Activated naive CD8-positive, alpha-beta T cell treated with anti-CD3 and anti-CD28 coated beads for 36 hours (primary cell): ENCODE measurements at places on chromosomes 7 and 10.

DNA sequence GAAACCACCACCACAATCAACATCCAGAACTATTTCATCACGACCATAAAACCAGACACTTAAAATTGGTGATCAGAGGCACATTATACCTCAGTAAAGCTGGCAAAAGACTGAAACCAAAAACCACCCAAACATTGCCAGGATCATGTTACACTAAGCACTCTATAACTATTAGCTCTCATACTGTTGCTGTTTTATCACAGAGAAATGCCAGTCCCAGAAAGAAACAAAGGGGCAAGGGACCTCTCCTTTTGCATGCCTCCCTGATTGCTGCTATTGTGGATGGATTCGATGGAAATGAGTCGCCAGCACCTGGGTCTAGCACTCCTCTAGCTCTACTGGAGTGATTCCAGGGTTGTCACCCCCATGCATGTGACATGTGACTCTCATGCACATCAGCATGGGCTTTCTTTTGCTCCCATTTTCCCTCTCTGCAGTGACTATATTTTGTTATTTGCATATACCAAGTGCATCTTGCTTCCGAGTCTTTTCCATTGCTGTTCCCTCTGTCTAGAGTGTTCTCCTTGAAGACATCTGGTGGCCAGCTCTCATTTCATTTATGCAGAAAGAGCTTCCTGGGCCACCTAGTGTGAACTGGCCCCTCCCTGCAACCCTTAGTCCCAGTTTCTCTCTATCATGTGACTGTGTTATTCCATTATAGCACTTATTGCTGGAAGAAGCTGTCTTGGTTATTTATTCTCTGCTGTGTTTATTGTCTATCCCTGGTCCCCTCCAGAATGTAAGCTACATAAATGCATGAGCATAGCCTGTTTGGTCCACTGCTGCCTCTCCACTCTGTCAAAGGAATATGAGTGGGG, 300.6 kb downstream of the PLXNA4 start:
- H3K27me3 ChIP-seq = peaks cover 4% of the 10 kb centered on the region
- no peak for DNase-seq
- H3K27ac ChIP-seq = no peak overlapping the region
- no peak overlapping the region for H3K4me3 ChIP-seq

DNA sequence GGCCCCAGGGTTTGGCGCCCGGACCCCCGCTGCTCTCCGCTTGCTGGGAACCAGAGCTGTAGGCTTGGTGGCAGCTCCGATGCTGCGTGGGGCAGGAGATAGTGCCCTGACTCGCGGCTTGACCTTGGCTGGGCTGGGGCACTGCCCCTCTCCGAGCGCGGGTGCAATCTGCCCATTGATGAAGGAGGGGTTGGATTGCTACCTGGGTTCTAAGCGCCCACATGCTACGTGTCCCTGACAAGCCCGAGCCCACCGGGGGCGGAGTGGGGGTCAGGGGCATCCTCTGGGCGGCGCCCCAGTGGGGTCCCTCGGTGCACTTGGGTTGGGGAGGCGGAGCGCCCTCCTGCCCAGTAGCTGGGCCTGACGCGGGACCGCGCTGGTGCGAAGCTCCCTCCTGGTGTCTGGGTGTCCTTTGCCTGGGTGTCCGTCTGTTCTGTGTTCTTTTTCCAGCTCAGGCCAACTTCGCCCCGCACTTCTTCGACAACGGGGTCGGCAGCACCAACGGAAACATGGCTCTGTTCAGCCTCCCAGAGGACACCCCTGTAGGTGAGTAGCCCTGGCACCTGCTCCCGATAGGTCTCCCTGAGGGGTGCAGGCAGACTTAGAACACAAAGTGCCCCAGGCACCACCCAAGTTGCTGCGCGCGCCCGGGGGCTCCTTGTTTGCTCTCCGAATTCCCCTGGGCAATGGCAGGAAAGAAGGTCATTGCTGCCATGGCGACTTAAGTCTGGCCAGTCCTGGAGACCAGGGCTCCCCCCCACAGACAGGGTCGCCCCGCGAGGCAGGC, 900 bp downstream of the CDHR1 start:
- peak overlapping the region; percentile 49 for H3K4me3 ChIP-seq
- H3K4me1 ChIP-seq = peaks cover 13% of the 10 kb centered on the region
- H3K27me3 ChIP-seq = peaks cover 28% of the 10 kb centered on the region
- no peaks in the 10 kb centered on the region for H3K36me3 ChIP-seq

DNA sequence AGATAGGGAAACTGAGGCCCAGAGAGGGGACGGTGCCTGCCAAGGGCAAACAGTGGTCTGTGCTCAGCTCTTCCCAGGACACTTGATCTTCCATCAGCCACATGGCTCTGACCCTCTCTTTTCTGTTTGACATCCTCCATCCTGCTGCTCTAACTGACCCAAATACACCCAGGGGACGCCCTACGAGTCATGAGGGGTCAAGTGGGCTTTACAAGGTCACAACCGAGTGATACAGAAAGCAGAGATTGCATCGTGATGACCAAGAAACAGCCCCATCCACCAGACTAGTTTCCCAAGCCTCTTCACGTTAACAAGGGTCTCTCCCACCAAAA, 131.2 kb upstream of the UNC5B start:
- no peak for DNase-seq
- no peaks in the 10 kb centered on the region for H3K36me3 ChIP-seq
- no peaks in the 10 kb centered on the region for H3K27me3 ChIP-seq
- no peak overlapping the region for H3K4me3 ChIP-seq
- H3K27ac ChIP-seq = no peak overlapping the region

GRCh38 chr10:102202386-102202785, 23.7 kb upstream of the ELOVL3 start:
- H3K4me1 ChIP-seq = peaks cover 5% of the 10 kb centered on the region
- peaks cover 2% of the 10 kb centered on the region for H3K36me3 ChIP-seq
- no peak overlapping the region for H3K4me3 ChIP-seq
- no peak for DNase-seq

DNA sequence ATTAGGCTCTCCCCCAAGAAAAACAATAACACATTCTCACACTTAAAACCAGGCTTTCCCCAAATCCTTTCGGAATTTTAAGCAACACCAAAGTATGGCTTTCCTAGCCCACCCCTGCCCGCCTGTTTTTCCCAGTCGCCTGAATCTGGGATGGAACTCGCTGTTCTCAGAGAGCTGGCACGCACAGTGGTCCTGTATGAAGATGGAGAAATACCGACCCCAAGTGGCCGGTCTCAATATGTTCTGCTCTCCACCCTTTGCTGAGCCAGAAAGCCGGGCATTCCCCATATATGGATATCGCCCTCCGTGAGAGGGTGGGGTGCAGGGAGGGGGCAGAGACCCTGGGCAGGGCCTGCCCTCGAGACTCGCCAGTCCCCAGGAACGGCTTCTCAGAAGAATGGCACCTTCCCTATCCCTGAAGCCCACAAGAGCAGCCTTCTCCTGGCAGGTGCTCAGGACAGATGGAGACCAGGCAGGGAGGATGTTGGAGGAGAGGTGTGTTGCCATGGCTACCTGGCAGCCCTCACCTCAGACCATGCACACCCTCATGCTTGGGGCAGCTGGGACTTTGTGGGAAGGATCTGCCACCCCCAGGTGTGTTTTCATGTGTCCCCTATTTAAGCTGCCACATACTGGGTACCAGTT, 3.4 kb downstream of the TACR2 start:
- no peak overlapping the region for H3K4me3 ChIP-seq
- H3K27ac ChIP-seq = no peak overlapping the region
- no peaks in the 10 kb centered on the region for H3K27me3 ChIP-seq

DNA sequence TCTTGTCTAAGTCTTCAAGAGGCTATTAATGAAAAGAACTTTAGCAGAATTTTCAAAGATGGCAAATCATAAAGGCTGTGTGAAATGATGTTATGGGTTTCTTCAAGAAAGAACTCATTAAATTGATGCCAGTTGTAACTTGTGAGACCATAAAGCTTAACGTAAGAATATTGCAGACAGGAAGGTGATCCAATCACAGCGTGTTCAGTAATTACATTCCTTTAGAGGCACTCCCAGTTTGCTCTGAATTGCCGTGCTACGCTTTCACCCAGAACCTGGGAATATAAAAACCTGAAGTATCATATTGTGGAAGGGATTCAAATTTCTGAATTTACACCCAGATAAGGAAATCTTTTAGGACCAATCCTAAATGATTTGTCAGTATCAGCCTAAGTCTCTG, 64.1 kb upstream of the ITGB1 start:
- no peaks in the 10 kb centered on the region for H3K27me3 ChIP-seq
- no peak for DNase-seq
- H3K36me3 ChIP-seq = no peaks in the 10 kb centered on the region
- H3K4me3 ChIP-seq = no peak overlapping the region

DNA sequence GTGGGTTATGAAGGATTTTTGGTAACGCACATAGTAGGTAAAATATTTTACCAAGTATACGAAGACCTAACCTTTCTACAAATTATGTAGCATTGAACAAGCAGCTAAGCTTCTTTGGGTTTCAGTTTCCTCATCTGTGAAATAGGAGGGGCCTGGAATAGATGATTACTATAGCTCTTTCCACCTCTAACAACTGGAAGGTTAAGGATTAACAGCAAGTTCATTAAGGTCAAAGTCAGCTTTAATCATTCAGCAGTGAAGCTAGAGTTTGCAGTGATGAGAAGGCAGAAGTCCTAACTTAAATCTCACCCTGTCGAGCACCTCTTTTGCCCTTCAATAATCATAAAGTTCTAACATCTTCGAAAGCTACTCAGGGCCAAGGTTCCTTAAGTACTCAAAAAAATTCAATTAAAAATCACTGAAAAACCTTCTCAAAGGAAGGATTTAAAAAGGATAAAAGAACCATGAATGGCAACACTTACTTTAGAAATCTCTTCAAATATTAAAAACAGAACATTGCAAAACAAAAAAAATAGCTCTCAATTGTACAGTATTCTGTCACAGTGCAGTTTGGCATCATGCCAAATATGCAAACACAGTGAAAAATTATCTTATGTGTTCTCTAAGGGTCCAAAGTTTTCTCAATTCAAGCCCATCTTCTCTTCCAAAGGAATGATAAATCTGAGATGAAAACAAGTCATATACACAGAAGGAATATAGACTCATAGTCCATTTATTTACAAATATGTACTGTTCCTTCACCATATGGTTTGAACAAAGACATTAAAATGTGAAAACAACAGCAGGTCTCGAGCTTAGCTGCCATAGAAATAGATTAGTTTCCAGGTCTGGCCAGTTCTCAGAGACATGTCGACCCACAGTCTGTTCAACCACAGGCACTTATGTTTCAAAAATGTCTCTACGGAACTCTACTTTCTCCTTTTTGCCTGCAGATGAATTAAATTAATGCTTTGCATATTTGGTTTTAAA, 152.0 kb upstream of the SLC13A1 start:
- no peak overlapping the region for H3K27ac ChIP-seq
- no peak for DNase-seq
- H3K27me3 ChIP-seq = no peaks in the 10 kb centered on the region
- no peaks in the 10 kb centered on the region for H3K4me1 ChIP-seq
- H3K36me3 ChIP-seq = no peaks in the 10 kb centered on the region
- no peak overlapping the region for H3K4me3 ChIP-seq

GRCh38 chr7:39539816-39540215, 26.4 kb upstream of the YAE1 start:
- no peak for DNase-seq
- H3K27me3 ChIP-seq = peaks cover 7% of the 10 kb centered on the region

GRCh38 chr10:131902691-131903090, 1.9 kb downstream of the PPP2R2D start:
- no peak overlapping the region for H3K27ac ChIP-seq
- H3K27me3 ChIP-seq = peaks cover 9% of the 10 kb centered on the region
- peaks cover 55% of the 10 kb centered on the region for H3K4me1 ChIP-seq
- DNase-seq = no peak
- H3K36me3 ChIP-seq = peaks cover 28% of the 10 kb centered on the region

GRCh38 chr10:44389150-44389549, 4.3 kb upstream of the CXCL12 start:
- DNase-seq = no peak
- no peaks in the 10 kb centered on the region for H3K36me3 ChIP-seq
- peaks cover 35% of the 10 kb centered on the region for H3K27me3 ChIP-seq

- H3K4me1 ChIP-seq = no peaks in the 10 kb centered on the region
- H3K27ac ChIP-seq = no peak overlapping the region
- H3K36me3 ChIP-seq = no peaks in the 10 kb centered on the region
- H3K4me3 ChIP-seq = no peak overlapping the region
- no peak for DNase-seq
Observed at GRCh38 chr10:52258799-52259425, 55.2 kb upstream of the DKK1 start.

DNA sequence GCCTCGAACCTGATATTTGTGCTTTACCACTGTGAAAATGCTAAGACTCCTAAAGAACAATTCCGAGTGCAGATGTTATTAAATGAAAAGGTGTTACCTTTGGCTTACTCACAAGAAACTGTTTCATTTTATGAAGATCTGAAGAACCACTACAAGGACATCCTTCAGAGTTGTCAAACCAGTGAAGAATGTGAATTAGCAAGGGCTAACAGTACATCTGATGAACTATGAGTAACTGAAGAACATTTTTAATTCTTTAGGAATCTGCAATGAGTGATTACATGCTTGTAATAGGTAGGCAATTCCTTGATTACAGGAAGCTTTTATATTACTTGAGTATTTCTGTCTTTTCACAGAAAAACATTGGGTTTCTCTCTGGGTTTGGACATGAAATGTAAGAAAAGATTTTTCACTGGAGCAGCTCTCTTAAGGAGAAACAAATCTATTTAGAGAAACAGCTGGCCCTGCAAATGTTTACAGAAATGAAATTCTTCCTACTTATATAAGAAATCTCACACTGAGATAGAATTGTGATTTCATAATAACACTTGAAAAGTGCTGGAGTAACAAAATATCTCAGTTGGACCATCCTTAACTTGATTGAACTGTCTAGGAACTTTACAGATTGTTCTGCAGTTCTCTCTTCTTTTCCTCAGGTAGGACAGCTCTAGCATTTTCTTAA, 47.7 kb downstream of the MINPP1 start:
- no peaks in the 10 kb centered on the region for H3K27me3 ChIP-seq
- H3K36me3 ChIP-seq = peaks cover 19% of the 10 kb centered on the region
- no peak overlapping the region for H3K27ac ChIP-seq

DNA sequence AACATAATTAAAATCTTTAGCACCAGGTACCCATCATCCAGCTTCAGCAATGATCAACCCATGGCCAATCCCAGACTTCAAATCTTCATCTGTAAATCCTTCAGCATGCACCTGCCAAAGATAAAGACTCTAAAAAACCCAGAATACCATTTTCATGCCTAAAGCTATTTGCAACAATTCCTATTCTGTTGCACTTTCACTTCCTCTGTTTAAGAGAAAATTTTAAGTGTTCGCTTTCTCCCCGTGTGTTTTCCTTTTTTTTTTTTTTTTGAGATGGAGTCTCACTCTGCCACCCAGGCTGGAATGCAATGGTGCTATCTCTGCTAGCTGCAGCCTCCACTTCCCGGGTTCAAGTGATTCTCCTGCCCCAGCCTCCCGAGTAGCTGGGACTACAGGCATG, 31.8 kb upstream of the HTR5A start:
- H3K36me3 ChIP-seq = no peaks in the 10 kb centered on the region
- H3K4me1 ChIP-seq = no peaks in the 10 kb centered on the region
- no peak for DNase-seq
- H3K27me3 ChIP-seq = peaks cover 7% of the 10 kb centered on the region
